Stimulated activated CD4-positive, alpha-beta T cell treated with anti-CD3 and anti-CD28 coated beads, Interleukin-1b, Interleukin-23, amount 100 ng/mL, for 1 hour (primary cell): ENCODE measurements at places on chromosomes 16 and 17.

GRCh38 chr17:72525225-72526015, 404.6 kb downstream of the SOX9 start:
- no peak for DNase-seq

DNA sequence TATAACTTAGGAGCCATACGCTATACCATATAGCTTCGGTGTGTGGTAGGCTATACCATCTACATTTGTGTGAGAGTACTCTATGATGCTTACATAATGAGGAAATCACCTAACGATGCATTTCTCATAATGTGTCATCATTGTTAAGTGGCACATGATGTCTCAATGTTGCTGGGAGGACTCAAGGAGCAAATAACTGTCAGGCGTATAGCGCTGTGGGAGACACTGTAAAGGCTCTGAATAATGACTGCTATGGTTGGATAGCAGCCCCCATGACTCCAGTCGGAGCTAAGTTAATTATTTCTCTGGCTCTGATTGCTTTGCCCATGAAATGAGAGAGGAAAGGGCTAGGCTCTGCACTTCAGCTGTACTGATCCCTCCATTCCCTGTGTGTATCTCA, 197.2 kb downstream of the RGS9 start:
- DNase-seq, result no peak

DNA sequence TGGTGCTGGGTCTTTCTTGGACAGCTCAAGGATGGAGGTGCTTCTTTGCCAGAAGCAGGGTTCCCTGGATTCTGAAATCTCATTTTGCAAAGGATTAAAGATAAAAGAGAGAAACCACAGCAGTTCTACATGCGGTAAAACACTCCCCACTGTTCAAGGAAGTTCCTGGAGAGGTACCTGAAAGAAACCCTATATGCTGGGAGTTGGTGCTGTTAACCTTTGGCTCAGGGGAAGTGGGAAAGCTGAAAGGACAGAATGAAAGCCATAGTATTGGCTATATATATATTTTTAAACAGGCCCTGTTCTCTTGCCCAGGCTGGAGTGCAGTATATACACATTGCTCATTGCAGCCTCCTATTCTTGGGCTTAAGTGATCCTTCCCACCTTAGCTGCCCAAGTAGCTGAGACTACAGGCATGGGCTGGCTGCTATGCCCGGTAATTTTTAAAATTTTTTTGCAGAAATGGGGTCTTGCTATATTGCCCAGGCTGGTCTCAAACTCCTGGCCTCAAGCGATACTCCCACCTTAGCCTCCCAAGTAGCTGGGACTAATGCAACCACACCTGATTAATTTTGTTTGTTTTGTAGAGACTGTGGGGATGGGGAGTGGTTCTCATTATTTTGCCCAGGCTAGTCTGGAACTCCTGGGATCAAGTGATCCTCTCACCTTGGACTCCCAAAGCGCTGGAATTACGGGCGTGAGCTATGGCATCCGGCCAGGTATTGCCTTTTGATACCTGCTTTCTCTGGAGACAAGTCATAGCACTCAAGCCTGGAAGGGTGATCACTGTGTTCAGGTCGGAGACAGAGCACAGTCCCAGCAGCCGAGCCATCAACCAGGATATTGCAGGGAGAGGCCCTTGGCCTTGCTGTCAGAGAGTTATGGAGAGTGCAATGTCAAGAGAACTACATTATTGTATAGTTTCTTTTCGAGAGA, 55.2 kb downstream of the MSI2 start:
- no peak for DNase-seq

DNA sequence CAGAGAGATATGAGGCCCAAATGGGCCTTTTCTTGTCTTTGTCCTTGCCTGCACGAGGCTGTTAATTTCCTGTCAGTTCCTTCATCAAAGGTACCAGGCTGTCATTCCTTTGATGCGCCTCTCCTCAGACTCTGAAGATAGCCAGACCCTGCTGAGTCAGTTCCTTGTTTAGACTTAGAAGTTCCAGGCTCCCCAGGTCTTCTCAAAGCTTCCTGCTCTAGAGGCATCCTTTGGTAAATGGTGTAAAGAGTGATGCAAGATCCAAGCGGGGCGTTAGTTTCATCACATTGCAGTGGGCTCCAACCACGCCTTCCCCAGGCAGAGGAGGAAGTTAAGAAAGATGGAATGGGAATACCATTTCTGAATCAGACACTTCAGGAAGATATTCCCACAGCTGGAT, 4.0 kb upstream of the CDH11 start:
- no peak for DNase-seq

DNA sequence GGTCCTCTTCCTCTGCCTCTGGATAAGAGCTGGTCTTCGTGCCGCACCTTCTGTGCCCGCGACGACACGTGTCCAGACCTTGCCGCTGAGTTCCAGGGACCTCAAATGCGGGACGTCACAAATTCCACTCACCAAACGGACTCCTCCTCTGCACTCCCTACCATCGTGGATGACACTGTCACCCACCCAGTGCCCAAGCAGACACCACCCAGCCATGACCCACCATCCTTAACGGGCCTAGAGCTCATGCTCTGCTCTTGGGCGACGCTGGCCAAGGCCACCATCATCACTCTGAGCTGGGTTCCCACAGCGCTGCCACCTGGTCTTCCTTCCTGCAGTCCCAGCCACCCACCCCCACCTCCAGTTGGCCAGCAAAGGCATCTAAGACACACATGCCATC, 96.4 kb upstream of the RPL38 start:
- no peak for DNase-seq

DNA sequence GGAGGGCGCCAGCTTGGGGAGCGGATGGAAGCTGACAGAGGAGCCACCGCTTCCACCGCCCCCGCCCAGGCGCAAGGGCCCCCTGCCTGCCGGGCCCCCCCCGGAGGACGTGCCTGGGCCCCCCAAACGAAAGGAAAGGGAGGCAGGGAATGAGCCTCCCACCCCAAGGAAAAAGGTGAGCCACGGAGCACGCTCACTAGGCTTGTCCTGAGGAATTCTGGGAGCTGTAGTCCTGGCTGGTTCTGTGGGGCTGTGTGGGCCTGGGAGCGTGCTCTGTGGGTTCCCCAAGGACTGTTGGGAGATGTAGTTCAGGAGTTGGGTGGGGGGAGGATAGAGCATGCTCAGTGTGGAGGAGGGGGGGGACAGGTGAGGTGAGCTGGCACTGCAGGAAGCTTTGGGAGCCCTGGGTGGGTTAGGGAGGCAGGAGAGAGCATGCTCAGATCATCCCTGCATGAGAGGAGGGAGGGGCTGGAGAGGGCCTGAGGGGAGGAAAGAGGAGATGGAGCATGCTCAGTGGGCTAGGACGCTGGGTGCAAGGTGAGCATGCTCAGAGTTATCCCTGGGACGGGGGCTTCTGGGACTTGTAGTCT, 4.5 kb downstream of the FBXL19 start:
- DNase-seq, result no peak

DNA sequence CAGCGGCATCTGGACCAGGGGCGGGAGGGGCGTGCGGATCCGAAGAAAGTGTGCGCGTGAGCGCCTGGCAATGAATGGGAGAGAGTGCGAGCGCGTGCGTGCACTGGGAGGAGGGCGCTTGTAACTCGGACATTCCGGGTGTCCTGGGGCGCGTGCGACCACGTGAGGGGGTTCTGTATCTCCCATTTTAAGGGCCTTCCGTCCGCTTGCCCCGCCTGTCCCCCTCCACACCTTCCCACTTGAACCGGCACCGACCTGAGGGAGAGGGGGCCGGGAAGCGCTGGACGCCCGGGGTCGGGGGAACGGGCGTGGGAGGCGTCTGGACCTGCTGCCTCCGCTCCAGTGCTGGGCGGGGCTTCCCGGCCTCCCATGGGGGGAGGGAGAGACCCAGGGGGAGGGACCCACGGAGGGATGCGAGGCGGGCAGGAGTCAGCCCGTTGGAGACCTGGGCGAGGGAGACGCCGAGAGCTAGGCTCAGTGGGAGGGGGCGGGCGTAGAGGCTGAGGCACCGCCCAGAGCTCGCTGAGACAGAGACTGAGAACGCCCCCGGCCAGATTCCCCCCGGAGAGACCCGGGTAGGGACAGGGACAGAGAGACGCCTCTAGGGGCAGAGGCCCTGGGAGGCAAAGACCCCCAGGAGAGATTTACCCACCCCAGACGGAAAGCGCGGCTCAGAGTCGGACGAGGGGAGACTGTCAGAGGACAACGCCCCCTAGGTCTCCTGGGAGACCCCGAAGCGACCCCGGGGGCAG, at the start of gene KREMEN2:
KREMEN2 (plus strand) TSS at position 553 of the 752 bp plus-strand sequence. CDS start 246 bp downstream, outside the sequence.
- DNase-seq, result no peak
